ENCODE measurements at places on chromosomes 12 and 14. TPM values are rescaled to one million over a fixed set of nuclear protein-coding genes. Genes with fewer than 3 reads are reported as not detected.
A peak's percentile ranks its signal among the peaks of the same experiment; 100 is the strongest.

GYS2 gene
- 0.07 TPM for polyA plus RNA-seq

C12orf50 gene
- polyA plus RNA-seq: 0.65 TPM

RPL10L gene
- not detected for polyA plus RNA-seq

NANOG gene
- polyA plus RNA-seq: 0.28 TPM

TMEM253 gene
- 1.0 TPM for polyA plus RNA-seq

P2RX2 gene
- polyA plus RNA-seq: 10.4 TPM

DNA sequence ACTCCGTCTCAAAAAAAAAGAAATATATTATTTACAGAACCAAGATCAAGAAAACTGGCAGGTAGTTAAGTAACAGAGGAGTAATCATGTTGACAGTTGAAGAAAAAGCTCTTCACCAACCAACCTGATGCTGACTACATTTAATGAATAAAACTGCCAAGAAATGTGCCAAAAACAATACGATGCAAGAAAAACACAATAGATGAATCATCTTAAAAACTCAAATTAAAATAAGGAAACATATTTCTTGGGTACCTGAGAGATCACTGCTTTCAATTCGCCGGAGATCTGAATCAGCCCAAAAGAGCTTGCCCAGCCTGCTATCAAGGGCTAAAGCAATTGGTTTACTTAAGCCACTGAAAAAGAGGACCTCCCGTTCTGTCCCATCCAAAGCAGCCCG is 76.4 kb downstream of the BCL2L14 start:
- no peaks in the 10 kb centered on the region for H3K4me1 ChIP-seq
- H3K27ac ChIP-seq: no peak overlapping the region
- no peaks in the 10 kb centered on the region for H3K36me3 ChIP-seq

GRCh38 chr14:79175671-79176070 is 1005.5 kb downstream of the NRXN3 start:
- H3K4me1 ChIP-seq: no peaks in the 10 kb centered on the region
- H3K4me3 ChIP-seq: no peak overlapping the region
- no peaks in the 10 kb centered on the region for H3K27me3 ChIP-seq
- no peaks in the 10 kb centered on the region for H3K36me3 ChIP-seq
- no peak for DNase-seq
- no peak overlapping the region for H3K27ac ChIP-seq

DNA sequence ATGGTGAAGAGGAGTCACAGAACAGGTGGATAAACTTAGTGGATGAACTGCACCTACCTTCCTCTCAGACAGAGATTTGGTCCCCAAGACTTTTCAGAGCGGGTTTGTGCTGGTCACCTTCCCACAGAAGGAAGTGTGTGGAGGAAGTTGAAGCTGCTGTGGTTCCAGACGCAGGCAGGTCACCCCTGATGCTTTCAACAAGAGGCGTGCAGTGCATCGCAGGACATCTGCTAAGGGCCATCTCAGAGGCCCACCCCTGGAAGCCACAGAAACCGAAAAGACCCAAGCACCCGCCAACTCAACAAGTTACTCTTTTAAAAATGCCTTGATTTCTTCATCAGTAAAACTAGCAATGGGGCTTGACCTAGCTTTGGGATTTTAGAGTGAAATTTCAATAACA is 1.0 kb upstream of the GPX2 start:
- H3K4me1 ChIP-seq: no peaks in the 10 kb centered on the region
- no peak overlapping the region for H3K4me3 ChIP-seq
- no peak overlapping the region for H3K27ac ChIP-seq
- DNase-seq: no peak
- no peaks in the 10 kb centered on the region for H3K27me3 ChIP-seq
- no peaks in the 10 kb centered on the region for H3K36me3 ChIP-seq

DNA sequence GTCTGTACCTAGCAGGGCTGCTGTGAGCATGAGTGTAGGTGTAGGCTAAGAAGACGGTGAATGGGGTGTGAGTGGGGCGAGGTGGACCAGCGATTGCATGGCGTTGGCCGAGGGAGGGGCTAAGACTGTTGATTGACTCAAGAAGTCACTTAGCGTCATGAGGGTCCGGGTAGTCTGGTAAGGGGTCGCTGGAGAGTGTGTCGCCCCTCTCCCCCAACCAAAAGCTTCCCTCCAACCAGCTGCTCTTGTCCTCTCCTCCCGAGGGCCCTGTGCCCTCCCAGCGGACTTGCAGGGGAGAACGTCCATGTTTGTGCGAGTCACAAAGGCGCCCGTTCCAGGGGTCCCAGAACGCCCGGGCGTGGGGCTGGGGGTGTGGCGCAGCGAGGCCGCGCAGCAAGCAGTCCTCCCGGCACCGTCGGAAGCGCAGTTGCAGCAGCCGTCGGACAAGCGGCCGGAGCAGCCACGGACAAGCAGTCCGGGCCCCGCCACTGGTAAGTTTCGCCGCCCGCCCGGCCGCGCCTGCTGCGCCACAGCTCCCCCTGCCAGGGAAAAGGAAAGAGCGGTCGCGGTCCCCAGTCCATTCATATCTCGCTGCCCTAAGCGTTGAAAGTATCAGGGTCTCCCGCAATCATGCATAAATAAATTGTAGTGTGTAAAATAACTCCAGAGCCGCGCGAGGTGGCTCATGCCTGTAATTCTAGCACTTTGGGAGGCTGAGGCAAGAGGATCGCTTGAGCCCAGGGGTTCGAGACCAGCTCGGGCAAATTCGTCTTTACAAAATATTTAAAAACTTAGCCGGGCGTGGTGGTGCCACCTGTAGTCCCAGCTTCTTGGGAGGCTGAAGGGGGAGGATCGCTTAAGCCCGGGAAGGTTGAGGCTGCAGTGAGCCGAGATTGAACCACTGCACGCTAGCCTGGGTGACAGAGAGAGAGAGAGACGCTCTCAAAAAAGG is at the start of gene CCDC63:
Gene CCDC63, plus strand, starts transcription at position 373 of the 952 bp plus-strand sequence. CDS start 5,968 bp downstream, outside the sequence.
- H3K27ac ChIP-seq: no peak within 1 kb of the TSS
- H3K4me3 ChIP-seq: peak within 1 kb of the TSS; percentile 21
- peak; percentile 47 for DNase-seq
- H3K36me3 ChIP-seq: no peaks in the 10 kb centered on the region
- H3K27me3 ChIP-seq: peaks cover 60% of the 10 kb centered on the region

DNA sequence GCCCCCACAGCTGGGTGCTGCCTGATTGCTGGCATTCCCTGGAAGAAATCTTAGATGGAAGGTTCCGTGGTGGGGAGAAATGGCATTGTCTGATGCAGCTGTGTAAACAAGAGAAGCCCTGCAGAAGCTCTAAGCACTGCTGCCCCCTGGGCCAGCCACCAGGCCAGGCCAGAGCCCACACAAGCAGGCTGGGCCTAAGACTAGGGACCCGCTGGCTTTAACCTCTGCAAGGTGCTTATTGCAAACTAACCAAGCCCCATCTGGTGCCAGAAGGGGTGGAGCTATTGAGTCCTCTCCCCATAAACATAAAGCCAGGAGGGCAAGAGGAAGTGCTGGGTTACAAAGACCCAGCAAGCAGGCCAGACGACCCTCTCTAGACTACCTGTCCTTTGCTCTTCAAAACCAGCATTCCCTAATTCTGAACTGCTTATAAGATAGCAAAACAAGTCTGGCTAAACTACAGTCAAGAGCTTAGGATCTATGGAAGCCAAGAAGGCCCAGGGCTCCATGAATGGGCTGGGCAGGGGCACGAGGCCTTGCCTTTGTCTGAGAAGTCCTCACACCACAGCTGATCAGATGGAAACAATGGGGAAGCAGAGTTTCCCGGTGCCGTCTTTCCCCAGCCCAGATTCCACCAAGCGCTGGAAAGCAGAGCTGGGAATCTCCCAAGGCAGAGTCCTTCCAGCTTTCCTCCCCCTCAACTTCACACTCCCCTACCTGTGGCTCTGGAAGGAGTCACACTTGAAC is 28.8 kb downstream of the P2RX4 start:
- no peaks in the 10 kb centered on the region for H3K27me3 ChIP-seq
- peaks cover 77% of the 10 kb centered on the region for H3K36me3 ChIP-seq
- H3K4me3 ChIP-seq: no peak overlapping the region
- peaks cover 44% of the 10 kb centered on the region for H3K4me1 ChIP-seq
- no peak overlapping the region for H3K27ac ChIP-seq

GRCh38 chr14:75315144-75315543 is 36.5 kb downstream of the FOS start:
- DNase-seq: no peak
- H3K36me3 ChIP-seq: no peaks in the 10 kb centered on the region
- H3K4me3 ChIP-seq: no peak overlapping the region

- H3K36me3 ChIP-seq: no peaks in the 10 kb centered on the region
- DNase-seq: peak; percentile 74
- no peak overlapping the region for H3K4me3 ChIP-seq
Measured at GRCh38 chr14:92456215-92457015, 57.2 kb upstream of the RIN3 start.

GRCh38 chr12:86663716-86664115 is 407.5 kb upstream of the MGAT4C start:
- no peak for DNase-seq
- no peak overlapping the region for H3K27ac ChIP-seq
- H3K4me1 ChIP-seq: no peaks in the 10 kb centered on the region
- no peak overlapping the region for H3K4me3 ChIP-seq

- H3K4me1 ChIP-seq: peaks cover 61% of the 10 kb centered on the region
- no peaks in the 10 kb centered on the region for H3K36me3 ChIP-seq
- no peak for DNase-seq
- H3K27me3 ChIP-seq: no peaks in the 10 kb centered on the region
- H3K4me3 ChIP-seq: peak overlapping the region; percentile 87
Measured at GRCh38 chr14:24162093-24162492, 1.0 kb downstream of the IRF9 start.

GRCh38 chr14:75205591-75205990 is 29.2 kb upstream of the TMED10 start:
- H3K27me3 ChIP-seq: no peaks in the 10 kb centered on the region
- DNase-seq: no peak
- H3K27ac ChIP-seq: peak overlapping the region; percentile 53
- no peak overlapping the region for H3K4me3 ChIP-seq
- peaks cover 14% of the 10 kb centered on the region for H3K4me1 ChIP-seq

GRCh38 chr12:92080911-92081285 is 64.7 kb downstream of the BTG1 start:
- H3K27ac ChIP-seq: peak overlapping the region; percentile 57
- no peaks in the 10 kb centered on the region for H3K36me3 ChIP-seq
- H3K4me3 ChIP-seq: no peak overlapping the region
- no peak for DNase-seq
- no peaks in the 10 kb centered on the region for H3K4me1 ChIP-seq

Measured in left lung (tissue), 14 donors.